Stimulated activated CD8-positive, alpha-beta memory T cell treated with anti-CD3 and anti-CD28 coated beads, Interleukin-7, amount 100 ng/mL, for 1 hour (primary cell): ENCODE measurements at places on chromosomes 4 and X.

DNA sequence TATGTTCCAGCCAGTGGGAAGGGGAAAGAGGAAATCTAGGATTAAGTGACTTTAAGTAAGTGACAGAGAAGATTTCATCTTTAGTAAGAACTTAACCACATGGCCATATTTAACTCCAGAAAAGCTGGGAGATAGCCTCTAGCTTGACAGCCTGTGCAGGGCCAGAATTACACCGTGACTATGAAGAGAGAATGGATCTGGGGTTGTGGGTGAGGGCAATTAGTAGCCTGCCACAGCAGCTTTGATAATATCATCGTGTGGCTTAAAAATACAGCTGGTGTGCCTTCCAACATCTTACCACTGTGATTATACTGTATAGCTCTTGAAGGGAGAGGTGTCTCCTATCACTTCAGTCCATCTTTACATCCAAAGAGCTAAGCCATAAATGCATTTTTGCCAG is 57.6 kb upstream of the TBC1D9 start:
- no peak for DNase-seq

GRCh38 chr4:4226606-4227438 is at the start of gene OTOP1:
OTOP1 (minus strand) TSS chr4:4226929; CDS start chr4:4226864, 65 bp downstream.
- no peak for DNase-seq

DNA sequence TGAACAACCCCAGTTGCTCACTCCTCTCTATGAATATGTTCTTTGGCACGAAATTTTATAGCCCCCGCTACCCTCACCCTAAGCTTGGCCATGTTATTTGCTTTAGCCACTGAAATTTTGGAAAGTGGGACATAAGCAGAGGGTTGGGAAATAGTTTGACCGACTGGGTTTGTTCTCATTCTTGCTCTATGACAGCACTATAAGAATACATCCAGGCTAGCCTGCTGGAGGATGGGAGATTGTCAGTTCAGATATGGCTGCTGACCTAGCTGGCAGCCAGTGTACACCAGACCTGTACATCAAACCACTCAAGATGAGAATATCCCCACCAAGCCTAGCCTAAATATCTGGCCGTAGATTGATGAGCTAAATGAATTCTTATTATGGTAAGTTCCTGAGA is 298.1 kb downstream of the PDGFC start:
- DNase-seq = no peak

DNA sequence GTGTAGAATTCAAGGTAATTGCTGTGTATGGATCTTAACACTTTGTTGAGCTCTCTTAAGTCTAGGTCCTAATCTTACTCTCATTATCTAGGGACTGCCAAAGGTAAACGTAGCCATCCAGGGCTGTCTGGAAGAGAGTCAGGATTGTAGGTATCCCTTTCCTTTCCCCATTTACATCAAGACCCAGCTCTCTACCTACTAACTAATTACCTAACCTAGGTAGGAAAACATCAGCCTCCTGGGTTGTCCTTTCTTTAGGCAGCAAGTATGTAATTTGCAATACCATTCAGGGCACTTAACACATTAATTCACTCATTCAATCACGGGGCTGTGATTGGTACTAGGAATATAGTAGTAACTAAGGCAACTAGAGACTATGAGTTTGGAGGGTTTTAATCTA is 15.2 kb upstream of the CPEB2 start:
- DNase-seq = no peak

GRCh38 chr4:82248903-82249632 is 124.7 kb downstream of the HNRNPD start:
- DNase-seq = no peak

GRCh38 chrX:13996650-13997049 is 33.0 kb downstream of the GEMIN8 start:
- no peak for DNase-seq

- DNase-seq = no peak
Observed at GRCh38 chrX:13223868-13224567, 95.8 kb downstream of the ATXN3L start.

- DNase-seq = no peak
Observed at GRCh38 chr4:123170843-123171242, 225.8 kb upstream of the SPRY1 start.

GRCh38 chr4:87058356-87059073 is 123.7 kb downstream of the AFF1 start:
- no peak for DNase-seq

GRCh38 chr4:37627263-37627662 is 58.9 kb downstream of the RELL1 start:
- DNase-seq = no peak

DNA sequence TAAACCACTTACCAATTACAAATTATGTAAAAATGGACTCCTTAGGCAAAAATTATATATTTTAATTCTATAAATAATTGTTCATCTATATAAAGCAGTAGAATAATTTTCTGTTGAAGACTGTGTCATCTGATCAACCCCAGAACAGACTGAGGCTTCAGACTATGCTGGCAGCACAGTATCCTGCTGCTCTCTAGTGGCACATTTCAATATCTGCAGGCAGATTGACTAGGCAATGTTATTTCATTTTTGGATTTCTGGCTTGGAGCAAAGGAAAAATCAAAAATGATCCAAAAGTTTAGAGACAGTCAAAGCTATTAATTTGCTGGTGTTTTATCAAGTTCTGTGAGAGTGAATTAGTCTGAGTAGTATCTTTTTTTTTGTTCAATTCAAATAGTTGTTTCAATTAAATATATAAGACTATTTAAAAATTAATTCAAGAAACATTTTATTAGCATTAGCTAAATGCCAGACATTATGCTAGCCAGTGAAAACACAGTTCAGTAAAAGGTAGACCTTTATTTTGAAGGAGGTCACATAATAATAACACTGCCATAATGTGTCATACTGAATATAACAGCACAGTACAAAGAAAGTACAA is 21.3 kb upstream of the SULT1E1 start:
- DNase-seq = no peak

- no peak for DNase-seq
Observed at GRCh38 chr4:17613761-17614415, 553 bp upstream of the MED28 start.

DNA sequence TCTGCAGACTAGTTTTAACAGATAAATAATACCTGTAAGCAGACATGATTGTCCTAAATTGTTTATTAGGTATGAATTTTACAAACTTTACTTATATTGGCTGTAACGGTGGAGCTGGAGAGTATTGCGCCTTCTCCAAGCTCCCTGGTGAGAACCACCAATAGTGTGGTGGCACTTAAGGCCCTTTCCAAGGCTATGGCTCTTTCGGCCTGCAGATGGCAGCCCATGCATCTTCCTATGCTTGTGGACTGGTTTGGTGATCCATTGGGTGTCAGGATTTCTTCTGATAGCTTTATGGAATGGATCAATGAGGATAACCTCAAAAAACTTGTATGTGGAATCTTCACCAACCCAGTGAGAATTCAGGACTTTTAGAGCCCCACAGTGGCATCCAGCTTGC is 7.8 kb downstream of the LARP1B start:
- DNase-seq = no peak

- no peak for DNase-seq
Observed at GRCh38 chrX:153551135-153551534, 33.7 kb downstream of the ATP2B3 start.

- DNase-seq = no peak
Observed at GRCh38 chr4:76276813-76277212, 25.3 kb downstream of the FAM47E start.

- no peak for DNase-seq
Observed at GRCh38 chr4:18166925-18167324, 145.4 kb upstream of the LCORL start.

- DNase-seq = no peak
Observed at GRCh38 chrX:20500949-20501348, 234.2 kb upstream of the RPS6KA3 start.

GRCh38 chrX:133579631-133580030 is 164.3 kb upstream of the GPC4 start:
- no peak for DNase-seq

- no peak for DNase-seq
Observed at GRCh38 chrX:16664074-16664473, 14.1 kb downstream of the S100G start.

GRCh38 chr4:52036886-52037530 is 1.1 kb downstream of the SGCB start:
- DNase-seq = no peak

GRCh38 chrX:7987160-7988012 is 60.2 kb upstream of the PNPLA4 start:
- no peak for DNase-seq

- DNase-seq = no peak
Observed at GRCh38 chrX:85517994-85518718, 138.7 kb upstream of the POF1B start.

- no peak for DNase-seq
Observed at GRCh38 chrX:119389871-119390501, 9.2 kb upstream of the SLC25A43 start.

DNA sequence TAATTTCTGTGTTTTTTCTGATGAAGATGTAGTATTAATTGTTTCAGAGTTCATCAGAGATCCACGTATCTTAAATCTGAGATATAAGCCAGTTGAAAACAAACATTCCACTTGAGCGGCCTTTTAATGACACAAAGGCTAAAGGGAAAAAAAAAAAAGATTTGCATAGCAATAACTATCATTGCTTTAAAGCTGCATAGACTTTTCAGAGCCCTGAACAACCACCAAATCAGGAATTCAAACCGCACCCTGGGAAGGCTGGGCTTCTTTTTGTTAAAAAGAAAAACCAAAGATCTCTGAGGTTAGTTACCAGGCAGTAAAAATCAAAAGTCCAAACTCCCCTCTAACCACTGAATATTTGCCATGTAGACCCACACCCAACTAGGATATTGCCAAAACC is 206.0 kb downstream of the HHIP start:
- DNase-seq = no peak

DNA sequence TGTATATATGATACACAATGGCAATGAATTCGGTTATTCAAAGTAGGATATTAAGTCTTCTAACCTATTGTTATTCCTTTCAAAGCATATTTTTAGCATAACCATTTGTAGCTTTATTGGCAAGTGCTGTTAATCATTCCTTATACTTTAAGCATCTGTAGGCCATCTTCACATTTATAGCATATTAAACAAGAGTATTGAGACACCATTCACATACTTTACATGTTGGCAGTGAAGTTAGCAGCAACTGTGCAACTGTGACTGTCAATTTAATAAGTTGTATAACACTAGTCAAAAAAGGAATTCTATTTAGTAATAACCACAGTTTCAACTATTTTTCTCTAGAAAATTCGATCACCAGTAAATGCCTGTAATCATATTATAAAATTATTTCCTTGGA is 107.3 kb upstream of the MYOZ2 start:
- no peak for DNase-seq

GRCh38 chrX:71367396-71367795 is 1.2 kb downstream of the TAF1 start:
- no peak for DNase-seq

GRCh38 chr4:153785910-153786721 is 2.8 kb downstream of the SFRP2 start:
- no peak for DNase-seq

DNA sequence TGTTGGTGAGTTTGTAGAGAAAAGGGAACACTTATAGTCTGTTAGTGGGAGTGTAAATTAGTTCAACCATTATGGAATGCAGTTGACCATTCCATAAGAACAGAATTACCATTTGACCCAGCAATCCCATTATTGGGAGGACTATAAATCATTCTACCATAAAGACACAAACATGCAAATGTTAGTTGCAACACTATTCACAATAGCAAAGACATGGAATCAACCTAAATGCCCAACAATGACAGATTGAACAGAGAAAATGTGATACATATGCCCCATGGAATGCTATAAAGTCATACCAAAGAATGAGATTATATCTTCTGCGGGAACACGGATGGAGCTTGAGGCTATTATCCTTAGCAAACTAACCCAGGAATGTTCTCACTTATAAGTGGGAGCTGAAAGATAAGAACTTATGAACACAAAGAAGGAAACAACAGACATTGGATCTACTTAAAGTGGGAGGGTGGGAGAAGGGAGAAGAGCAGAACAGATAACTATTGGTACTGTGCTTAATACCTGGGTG is 1819.2 kb upstream of the ADGRL3 start:
- DNase-seq = no peak

DNA sequence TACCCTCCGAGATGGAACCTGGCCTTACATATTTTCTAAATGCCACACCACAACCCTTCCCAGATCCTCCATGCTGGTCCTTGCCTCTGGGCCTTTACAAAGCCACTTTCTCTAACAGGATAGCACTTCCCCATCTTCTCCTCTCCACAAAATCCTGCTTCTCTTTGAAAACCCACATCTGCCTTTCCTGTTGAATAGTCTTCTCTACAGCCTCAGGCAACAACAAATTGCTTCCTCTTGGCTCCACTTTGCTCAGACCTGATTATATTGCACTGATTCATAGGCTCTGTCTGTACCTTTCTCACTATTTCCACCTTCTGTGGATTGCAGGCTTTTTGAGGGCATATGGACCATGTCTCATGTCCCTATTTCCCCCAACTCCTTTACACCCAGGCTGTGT is 203.7 kb upstream of the MBNL3 start:
- DNase-seq = no peak

DNA sequence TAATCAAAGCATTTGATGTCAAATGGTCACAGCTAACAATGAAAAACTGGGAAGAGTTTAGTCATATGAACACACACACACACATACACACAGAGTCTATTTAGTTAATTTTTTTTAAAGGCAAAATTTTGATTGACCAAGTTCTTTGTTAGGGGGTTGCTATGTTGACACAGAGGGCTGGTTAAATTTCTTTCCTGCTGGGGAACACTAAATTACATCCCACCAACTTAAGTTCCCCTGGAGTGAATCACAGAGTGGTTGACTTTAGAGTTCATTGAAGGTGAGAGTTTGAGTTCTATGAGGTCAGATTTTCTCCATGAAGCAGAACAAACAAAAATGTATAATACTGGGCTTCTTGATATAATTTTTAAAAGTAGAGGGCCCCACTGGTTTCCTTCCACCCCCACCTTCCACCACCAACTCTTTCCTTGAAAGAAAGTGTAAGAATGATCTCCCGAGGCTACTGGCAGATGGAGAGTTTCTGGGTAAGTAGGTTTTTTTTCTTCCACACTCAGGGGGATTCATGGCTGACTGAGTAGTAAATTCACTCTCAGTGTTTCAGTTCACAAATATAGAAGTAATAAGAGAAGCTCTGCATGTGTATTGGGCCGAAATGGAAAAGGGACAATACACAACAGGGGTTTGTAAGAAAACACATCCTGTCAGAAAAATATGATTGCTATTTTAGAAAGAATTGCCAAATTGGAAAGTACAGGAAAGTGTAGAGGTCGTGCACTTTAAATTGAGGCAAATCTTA is 917.0 kb upstream of the LCORL start:
- DNase-seq = no peak

DNA sequence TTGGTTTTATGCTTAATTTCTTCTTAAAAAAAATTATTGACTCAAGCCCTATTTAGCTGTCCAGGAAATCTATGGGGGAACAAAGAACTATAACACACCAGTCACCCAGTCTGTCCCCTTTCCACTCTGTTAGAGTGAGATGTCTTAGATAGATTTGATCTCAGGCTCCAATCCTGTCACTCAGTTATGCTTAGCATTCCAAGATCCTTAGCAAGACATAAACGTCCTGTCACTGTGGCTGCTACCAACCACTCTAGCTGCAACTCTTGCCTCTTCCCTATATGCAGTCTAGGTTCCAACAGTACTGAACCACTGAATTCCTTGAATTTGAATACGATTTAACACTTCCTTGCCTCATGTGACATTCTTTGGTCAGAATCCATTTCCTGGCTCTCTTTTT is 241.9 kb upstream of the NWD2 start:
- no peak for DNase-seq

GRCh38 chr4:145566768-145567167 is 52.4 kb upstream of the MMAA start:
- DNase-seq = no peak

GRCh38 chrX:78168065-78168464 is 28.6 kb upstream of the TAF9B start:
- DNase-seq = no peak

- no peak for DNase-seq
Observed at GRCh38 chrX:136203438-136203837, 47.8 kb downstream of the MAP7D3 start.
